ENCODE measurements at places on chromosomes 2 and 18.
A peak's percentile ranks its signal among the peaks of the same experiment; 100 is the strongest.

GRCh38 chr2:181892799-181893435 lies 1.4 kb downstream of the ITPRID2 start:
- no peak for DNase-seq
- peaks cover 9% of the 10 kb centered on the region for H3K27me3 ChIP-seq
- H3K4me1 ChIP-seq: peaks cover 27% of the 10 kb centered on the region
- peak overlapping the region; percentile 86 for H3K27ac ChIP-seq

- H3K36me3 ChIP-seq: no peaks in the 10 kb centered on the region
- H3K27me3 ChIP-seq: peaks cover 42% of the 10 kb centered on the region
- H3K27ac ChIP-seq: no peak overlapping the region
- peaks cover 8% of the 10 kb centered on the region for H3K4me1 ChIP-seq
- H3K4me3 ChIP-seq: peak overlapping the region; percentile 36
Observed at GRCh38 chr18:7568426-7568825, 1.3 kb downstream of the PTPRM start.

DNA sequence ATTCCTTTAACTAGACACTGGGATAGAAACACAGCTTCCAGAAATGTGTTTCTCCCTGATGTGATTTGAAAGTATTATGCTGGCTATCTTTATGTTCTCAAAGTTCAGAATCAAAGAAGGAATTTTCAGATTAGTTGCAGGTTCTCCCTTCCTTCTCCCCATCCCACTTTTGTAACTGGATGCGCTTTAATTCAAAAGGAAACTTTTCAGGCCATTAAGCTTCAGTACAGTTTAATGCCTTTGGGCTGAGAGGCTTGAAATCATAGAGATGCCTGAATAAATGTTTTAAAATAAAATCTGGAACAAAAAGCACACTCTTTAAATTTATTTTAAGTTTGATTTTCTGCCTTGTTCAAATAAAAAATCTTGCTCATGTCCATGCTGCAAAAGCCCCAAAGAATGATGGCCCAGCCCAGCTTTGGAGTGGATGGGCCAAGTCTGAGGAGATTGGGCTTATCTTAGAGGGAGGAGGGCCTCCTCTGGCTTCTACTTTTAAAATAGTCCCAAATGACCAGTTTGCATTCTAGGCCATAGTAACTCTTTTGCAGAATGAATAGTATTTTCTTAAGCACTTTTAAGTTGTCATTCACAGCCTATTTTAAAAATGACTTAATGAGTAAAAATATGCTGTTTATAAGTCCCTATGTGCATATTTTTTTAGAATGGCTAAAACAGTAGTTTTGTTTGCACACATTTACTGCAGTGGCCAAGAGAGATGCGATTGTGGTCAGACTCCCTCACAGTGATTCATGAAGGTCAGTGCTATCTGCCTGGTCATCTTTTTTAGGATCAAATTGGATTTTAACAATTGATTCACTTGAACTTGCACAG lies 129.2 kb downstream of the MTX2 start:
- H3K27ac ChIP-seq: no peak overlapping the region
- peaks cover 5% of the 10 kb centered on the region for H3K27me3 ChIP-seq

- H3K4me3 ChIP-seq: no peak overlapping the region
- peaks cover 1% of the 10 kb centered on the region for H3K27me3 ChIP-seq
- no peaks in the 10 kb centered on the region for H3K4me1 ChIP-seq
- no peaks in the 10 kb centered on the region for H3K36me3 ChIP-seq
Observed at GRCh38 chr2:217413193-217413592, 553.3 kb upstream of the TNP1 start.

- peaks cover 1% of the 10 kb centered on the region for H3K4me1 ChIP-seq
- no peaks in the 10 kb centered on the region for H3K36me3 ChIP-seq
- H3K27me3 ChIP-seq: peaks cover 9% of the 10 kb centered on the region
- no peak overlapping the region for H3K4me3 ChIP-seq
- no peak overlapping the region for H3K27ac ChIP-seq
- DNase-seq: no peak
Observed at GRCh38 chr2:207779523-207779922, 9.8 kb upstream of the FZD5 start.

DNA sequence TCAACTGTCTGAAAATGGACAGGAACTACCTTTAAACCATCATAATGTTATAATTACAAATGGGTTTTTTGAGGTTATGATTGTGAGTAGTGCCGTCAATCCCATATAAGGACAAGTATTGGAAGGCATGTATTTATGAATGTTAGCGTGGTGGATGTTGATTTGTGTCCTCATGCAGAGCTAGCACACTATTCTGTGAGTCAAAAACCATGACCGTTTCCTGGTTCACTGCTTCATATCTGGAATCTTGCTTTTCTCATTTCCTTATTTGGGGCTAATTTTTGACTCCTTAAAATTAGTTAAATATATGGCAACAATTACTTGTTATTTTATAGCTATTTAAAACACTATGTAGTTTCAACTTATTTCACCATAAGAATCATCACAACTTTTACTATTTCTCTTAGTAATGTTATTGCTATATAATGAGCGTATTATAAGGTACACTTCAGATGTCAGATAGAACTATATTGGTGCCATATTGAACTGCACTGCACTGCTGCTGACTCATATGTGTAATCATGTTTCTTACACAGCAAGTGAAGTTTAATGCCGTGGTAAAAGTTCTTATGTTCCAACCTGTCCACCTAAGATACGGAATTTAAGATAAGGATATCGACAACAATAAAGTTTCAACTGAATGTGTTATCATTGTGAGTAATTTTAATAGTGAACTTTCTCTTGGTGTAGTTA lies 192.8 kb downstream of the PTGR3 start:
- H3K4me3 ChIP-seq: no peak overlapping the region
- no peaks in the 10 kb centered on the region for H3K27me3 ChIP-seq
- peaks cover 7% of the 10 kb centered on the region for H3K4me1 ChIP-seq
- DNase-seq: no peak
- peaks cover 2% of the 10 kb centered on the region for H3K36me3 ChIP-seq

GRCh38 chr2:133434959-133435668 lies 133.1 kb downstream of the NCKAP5 start:
- H3K27ac ChIP-seq: no peak overlapping the region
- no peaks in the 10 kb centered on the region for H3K36me3 ChIP-seq
- H3K27me3 ChIP-seq: no peaks in the 10 kb centered on the region
- H3K4me3 ChIP-seq: no peak overlapping the region
- DNase-seq: no peak

DNA sequence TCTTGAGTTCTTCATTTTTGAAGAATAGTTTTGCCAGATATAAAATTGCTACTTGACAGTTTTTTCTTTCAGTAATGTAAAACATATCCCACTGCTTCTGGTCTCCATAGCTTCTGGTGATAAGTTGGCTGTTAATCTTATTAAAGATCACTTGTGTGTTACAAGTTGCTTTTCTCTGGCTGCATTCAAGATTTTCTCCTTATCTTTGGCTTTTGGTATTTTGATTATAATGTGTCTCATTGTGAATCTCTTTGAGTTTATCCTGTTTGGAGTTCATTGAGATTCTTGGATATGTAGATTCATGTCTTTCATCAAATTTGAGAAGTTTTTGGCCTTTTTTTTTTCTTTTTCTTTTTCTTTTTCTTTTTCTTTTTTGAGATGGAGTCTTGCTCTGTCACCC lies 20.2 kb upstream of the ADNP2 start:
- H3K36me3 ChIP-seq: peaks cover 4% of the 10 kb centered on the region
- no peak overlapping the region for H3K4me3 ChIP-seq
- no peaks in the 10 kb centered on the region for H3K4me1 ChIP-seq
- peaks cover 5% of the 10 kb centered on the region for H3K27me3 ChIP-seq
- H3K27ac ChIP-seq: no peak overlapping the region

GRCh38 chr2:137173463-137173862 lies 408.1 kb downstream of the THSD7B start:
- H3K36me3 ChIP-seq: no peaks in the 10 kb centered on the region
- no peaks in the 10 kb centered on the region for H3K4me1 ChIP-seq
- no peak overlapping the region for H3K27ac ChIP-seq

DNA sequence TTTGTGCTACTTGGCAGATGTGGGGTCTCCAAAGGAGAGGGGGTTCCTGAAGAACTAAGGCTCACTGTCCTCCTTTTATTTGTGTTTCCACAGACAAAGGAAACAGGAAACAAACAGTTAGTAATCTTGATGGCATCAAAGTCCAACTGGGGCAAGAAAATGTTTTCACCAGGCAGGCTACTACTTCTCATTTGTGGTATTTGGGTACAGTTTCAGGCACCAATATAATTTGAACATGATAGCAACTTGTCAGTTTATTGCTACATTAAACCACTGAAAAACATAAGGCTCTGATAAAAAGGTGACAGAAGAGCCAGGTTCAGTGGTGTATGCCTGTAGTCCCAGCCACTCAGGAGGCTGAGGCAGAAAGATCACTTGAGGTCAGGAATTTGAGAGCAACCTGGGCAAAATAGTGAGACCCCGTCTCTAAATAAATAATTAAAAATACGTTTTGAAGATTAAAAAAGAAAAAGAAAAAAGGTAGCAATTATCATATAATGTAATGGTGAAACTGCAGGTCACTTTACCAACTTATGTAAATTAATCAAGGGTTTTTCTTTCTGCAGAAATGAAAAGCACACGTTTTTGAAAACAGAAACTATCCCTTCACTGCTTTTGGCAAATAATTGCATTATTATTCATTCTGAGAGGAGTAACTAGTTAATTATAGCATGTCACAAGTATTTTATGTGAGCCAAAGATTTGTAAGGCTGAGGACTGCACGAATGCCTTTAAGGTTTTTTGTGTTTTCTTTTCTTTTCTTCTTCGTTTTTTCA lies 157.5 kb upstream of the CAVIN2 start:
- H3K36me3 ChIP-seq: no peaks in the 10 kb centered on the region
- no peak overlapping the region for H3K4me3 ChIP-seq
- no peak overlapping the region for H3K27ac ChIP-seq
- H3K27me3 ChIP-seq: peaks cover 5% of the 10 kb centered on the region
- H3K4me1 ChIP-seq: no peaks in the 10 kb centered on the region
- no peak for DNase-seq

DNA sequence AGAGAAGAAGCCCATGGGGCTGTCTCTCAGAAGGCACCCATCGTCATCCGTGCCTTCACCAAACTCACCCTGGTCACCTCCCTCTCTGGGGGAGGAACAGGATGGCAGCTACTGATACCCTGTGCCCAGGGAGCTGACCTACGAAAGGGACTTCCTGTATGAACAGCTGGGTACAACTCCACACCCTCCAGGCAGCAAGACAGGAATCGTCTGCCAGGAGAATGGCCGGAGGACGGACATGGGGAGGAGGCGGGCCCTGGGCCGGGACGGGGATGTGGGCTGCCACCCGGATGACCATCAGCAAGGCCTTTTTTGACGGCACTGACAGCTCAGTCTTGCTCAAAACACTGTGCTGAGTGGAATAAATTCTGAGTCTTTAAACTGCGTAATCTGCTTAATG lies 243.6 kb downstream of the HDAC4 start:
- H3K4me1 ChIP-seq: peaks cover 2% of the 10 kb centered on the region
- H3K36me3 ChIP-seq: peaks cover 28% of the 10 kb centered on the region
- no peak overlapping the region for H3K4me3 ChIP-seq

- no peaks in the 10 kb centered on the region for H3K36me3 ChIP-seq
- peaks cover 11% of the 10 kb centered on the region for H3K4me1 ChIP-seq
- H3K27me3 ChIP-seq: peaks cover 20% of the 10 kb centered on the region
- no peak overlapping the region for H3K4me3 ChIP-seq
Observed at GRCh38 chr2:238162846-238163441, 4.2 kb downstream of the ERFE start.

Data from activated CD8-positive, alpha-beta T cell treated with anti-CD3 and anti-CD28 coated beads for 36 hours (primary cell).